ENCODE measurements at places on chromosomes 11 and 22.

DNA sequence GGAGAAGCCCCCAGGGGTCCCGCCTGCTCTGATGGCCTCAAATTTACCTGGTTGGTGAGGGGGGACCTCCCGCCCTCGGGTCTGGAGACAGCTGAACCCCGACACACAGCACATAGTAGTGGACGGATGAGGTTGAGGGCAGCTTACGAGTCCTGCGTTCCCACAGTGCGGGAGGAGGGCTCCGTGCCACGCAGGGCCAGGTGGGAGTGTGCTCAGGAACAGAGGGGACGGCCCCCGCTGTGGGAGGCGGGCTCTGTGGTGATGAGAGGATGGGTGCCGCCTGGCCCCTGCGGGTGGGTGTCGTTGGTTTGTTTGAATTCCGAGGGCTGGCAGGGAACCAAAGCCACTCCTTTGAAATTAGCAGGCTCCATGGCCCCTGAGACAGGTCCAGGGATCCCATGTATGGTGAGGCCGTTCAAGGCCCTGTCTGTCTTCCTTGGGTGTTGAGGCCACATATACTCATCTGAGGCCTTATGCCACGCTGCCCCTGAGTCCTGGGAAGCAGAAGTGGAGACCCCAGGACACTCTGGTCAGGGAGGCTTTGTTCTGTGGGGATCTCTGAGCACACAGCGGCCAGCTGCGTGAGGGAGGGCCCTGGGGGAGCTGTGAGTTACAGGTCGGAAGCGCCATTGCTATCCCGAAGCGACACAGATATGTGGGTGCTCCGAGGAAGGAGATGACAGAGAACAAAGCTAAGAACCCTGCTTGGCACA, 21.9 kb downstream of the NADSYN1 start:
- DNase-seq: no peak

DNA sequence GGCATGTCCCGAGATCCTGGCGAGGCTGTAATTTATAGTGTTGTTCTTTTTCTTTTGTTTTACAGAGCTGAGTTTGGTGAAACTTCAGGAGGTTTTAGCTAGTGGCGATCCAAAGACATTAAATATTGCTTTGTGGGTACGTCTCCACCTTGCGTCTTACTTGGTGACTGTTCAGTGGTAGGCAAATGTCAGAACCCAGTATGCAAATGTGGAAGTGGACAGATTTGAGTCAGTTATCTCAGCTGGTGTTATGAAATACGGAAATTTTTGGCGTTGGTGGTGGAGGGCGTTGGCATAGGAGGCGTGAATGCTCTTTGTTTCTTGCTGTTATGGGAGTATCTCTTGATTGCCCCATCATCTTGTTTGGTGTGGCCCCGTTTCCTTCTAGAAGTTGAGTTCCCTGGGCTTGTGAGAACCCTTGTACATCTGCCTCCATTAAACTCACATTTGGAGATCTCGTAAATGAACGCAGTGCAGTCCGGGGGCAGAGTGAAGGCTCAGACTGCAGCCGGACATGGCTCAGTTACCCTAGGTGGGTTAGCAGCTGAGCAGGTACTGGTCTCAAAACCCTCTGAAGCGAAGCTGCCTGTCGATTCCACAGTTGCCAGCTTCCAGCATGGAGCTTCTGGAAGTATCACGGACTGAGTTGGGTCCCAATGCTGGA, 39.9 kb downstream of the PTPRJ start:
- no peak for DNase-seq

- DNase-seq: no peak
These were observed 927.3 kb upstream of the RAG2 start for GRCh38 chr11:37525336-37525735.

DNA sequence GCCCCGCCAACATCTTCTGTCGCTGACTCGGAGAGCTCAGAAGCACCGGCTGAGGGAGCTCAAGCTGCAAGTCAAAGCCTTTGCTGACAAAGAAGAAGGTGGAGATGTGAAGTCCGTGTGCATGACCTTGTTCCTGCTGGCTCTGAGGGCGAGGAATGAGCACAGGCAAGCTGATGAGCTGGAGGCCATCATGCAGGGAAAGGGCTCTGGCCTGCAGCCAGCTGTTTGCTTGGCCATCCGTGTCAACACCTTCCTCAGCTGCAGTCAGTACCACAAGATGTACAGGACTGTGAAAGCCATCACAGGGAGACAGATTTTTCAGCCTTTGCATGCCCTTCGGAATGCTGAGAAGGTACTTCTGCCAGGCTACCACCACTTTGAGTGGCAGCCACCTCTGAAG, 6.7 kb downstream of the RAG1 start:
- no peak for DNase-seq

- no peak for DNase-seq
These were observed 5.6 kb downstream of the VWA5A start for GRCh38 chr11:124120891-124121290.

Data from neuronal stem cell (in vitro differentiated cells).